ENCODE measurements at places on chromosomes 2 and 18.

- no peak for DNase-seq
Measured at GRCh38 chr2:55175254-55176093, 56.6 kb downstream of the CLHC1 start.

DNA sequence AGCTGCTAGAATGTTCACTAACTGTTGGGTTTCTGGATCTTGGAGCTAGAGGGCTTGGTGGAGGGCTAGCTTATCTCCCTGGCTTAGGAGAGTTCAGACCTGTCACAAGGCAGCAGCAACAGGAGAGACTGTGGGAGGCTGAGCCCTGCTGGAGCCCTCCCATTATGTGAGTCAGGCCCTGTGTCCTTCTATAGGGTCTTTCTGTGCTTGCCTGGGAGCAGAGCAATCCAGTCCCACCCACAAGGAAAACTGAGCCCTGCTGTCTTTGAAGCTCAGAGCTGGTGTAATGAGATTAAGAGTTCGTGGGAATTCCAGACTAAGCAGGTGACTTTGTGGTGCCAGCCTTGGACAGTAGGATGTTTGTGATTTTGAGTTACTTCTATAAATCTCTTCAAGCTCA is 249.0 kb downstream of the TTC32 start:
- no peak for DNase-seq

- DNase-seq = no peak
Measured at GRCh38 chr2:212015588-212015987, 523.0 kb downstream of the ERBB4 start.

DNA sequence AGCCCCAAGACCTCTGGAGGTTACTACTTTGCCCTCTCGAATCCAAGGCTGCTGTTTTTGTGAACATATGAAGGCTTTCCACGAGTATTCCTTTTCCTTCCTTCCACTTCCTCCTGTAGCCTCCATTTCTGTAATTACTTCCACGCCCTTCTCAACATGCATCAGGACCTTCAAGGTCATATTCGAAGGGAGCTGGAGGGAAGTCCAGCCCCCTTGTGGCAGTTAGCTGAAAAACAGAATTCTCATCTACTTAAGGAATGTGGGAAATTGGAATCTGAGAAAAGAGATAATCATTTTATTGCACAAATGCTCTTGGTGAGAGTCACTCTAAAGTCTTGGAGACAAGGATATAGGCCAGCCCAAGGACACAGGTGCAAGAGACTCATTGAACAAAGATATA is 1000.2 kb downstream of the TDRD15 start:
- DNase-seq = no peak

- no peak for DNase-seq
Measured at GRCh38 chr2:196241175-196241574, 69.8 kb upstream of the STK17B start.

GRCh38 chr2:54704238-54704637 is 19.2 kb upstream of the EML6 start:
- no peak for DNase-seq

- DNase-seq = no peak
Measured at GRCh38 chr2:150476286-150476685, 11.2 kb downstream of the RND3 start.

DNA sequence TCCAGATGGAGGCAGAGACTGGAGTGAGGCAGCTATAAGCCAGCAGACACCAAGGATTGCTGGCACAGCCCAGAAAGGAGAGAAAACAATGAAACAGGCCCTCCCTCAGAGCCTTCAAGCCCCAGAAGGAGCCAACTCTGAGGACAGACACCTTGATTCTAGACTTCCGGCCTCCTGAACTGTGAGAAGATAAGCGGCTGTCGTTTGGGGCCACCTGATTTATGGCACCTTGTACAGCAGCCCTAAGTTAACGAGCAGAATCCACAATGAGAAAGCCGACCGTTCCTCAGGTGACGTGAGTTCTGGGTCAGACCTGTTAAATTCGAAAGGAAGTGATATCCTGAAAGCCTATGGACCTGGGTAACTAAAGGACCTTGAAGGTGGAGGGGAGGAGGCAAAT is 7.3 kb upstream of the CNDP2 start:
- no peak for DNase-seq

DNA sequence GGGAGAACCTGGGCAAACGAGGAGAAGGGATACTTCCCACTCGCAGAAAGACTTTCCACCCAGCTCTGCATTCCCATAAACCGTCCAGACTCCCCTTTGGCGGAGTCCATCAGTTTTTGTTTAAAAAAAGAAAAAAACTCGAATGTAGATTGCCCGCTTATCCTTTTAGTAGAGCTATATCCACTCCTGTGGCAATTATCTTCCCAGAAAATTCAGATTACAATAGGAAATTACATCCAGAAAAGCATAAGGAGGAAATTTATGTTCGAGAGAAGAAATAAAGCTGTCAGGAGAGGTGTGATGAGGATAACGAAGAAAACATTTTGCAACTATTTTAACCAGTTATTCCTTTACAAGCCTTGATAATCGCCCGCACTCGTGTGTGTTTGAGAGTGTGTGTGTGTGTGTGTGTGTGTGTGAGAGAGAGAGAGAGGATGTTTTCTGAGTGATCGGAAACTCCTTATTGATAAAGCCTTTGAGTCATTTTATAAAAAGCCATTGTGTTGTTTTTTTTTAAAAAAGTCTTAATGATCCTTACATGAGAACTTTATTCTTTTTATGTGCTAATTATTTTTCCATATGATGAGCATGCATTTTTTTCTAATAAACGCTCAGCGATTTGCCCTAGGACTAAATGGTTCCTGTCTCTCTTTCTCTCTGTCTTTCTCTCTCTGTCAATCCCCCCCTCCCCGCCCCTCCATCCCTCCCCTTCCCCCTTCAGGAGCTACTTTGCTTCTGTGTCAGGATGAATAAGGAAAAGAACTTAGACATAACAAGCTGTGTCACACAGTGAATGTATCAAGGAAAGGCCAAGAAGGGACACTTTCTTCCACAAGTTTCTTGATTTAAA is 1.1 kb upstream of the PPP3R1 start:
- DNase-seq = no peak

DNA sequence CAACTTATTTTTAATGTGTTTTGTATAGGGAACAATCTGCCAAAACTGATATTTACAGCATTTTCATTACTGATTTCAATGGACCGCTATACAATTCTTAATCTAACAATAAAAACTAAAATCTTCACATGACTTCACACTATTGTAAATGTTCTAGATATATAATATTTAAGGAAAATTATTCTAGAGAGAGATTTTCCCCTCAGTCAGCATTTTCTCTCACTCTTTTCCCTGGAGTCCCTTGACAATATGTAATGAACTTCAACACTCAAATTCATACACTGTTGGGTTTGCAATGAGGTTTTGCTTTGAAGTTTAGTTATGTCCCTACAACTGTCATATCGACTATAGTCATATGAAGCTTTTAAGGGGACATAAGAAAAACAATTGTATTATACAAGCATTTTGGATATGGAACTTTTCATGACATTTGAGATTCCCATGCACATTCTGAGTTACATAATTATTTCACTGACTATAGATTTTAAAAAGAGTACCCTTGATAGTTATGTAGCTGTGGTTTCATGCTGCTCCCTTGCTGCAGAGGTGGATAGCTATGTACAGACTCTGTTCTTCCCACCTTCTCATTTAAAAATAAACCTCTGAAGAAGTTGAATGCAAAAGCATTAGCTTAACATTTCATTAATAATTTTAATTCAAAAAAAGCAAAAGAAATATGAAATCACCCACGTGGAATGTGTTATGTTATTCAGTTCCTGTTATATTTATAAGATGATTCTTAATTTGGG is 338.5 kb downstream of the AKAIN1 start:
- DNase-seq = no peak

- no peak for DNase-seq
Measured at GRCh38 chr18:51195086-51195450, 2.4 kb downstream of the MEX3C start.
